Right renal pelvis (tissue), 4 donors: ENCODE measurements at places on chromosomes 12 and 14. TPM values are rescaled to one million over a fixed set of nuclear protein-coding genes. Genes with fewer than 3 reads are reported as not detected.

- no peak for DNase-seq
These were observed 170.9 kb downstream of the MSRB3 start for GRCh38 chr12:65449400-65449799.

DNA sequence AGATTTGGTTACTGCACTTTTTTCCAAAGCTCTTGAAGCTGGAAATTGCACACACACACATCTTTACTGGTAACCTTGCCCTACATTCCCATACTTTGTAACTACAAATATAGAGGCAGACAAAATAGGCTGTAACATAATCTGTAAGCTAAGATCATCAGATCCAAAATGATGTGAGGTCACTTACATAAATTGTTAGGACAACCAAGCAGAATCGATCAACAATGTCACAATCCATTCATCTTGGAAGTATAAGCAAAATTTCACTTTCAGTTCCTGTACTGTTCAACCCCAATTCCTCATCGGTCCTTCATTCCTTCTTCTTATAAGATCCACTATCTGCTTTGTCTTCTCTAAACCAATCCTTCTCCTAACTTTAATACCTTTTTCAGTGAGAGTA lies 72.6 kb downstream of the EPS8 start:
- no peak for DNase-seq

DNA sequence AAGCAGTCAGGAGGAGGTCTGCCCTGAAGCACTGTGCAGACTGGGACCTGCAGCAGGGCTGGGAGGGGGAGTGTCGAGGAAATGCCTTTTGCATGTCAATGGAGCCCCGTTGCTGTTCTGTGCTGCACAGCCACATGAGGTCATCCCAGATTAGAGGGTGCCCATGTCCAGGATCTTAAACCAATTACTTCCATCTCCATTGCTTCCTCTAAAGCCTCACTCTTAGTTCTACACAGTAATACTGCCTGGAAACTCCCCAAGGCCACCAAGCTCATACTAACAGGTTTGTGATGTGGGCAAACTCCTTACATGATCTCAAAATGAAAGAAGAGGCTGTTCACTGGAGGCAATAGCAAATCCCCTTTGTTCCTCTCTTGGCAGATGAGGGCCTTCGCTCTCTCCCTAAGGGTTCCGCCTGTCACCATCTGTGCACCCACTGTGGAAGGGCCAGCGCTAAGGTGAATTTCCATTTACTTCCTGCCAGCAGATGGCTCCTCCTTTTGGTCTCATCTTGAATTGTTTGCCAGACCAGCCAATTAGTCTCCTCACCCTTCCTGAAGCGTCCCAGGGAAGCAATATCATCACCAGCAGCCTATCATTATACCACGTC lies 35.4 kb upstream of the LTA4H start:
- DNase-seq = no peak

DNA sequence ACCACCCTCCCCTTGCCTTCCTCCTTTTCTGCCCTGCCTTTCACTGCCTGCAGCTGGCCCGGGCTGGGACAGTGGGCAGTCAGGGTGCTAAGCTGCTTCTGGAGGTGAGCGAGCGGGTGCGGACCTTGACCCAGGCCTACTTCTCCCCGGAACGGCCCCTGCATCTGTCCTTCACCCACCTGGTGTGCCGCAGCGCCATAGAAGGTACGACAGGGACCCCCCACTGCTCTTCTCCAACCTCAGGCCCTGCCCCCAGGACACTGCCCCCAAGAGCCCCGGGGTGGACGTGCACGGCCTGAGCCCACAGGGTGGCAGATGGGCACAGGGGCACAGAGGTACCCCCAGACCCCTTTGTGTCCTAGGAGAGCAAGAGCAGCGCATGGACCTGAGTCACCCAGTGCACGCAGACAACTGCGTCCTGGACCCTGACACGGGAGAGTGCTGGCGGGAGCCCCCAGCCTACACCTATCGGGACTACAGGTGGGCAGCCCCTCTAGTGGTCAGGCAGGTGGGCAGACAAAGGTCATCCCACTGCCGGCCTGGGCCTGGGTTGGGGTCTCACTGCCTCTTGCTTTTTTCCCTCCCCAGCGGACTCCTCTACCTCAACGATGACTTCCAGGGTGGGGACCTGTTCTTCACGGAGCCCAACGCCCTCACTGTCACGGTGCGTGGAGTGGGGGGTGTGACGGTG lies 3.2 kb upstream of the GNB3 start:
- DNase-seq = no peak

GRCh38 chr14:35482994-35483515 lies 50.9 kb upstream of the INSM2 start:
- DNase-seq = no peak

DNA sequence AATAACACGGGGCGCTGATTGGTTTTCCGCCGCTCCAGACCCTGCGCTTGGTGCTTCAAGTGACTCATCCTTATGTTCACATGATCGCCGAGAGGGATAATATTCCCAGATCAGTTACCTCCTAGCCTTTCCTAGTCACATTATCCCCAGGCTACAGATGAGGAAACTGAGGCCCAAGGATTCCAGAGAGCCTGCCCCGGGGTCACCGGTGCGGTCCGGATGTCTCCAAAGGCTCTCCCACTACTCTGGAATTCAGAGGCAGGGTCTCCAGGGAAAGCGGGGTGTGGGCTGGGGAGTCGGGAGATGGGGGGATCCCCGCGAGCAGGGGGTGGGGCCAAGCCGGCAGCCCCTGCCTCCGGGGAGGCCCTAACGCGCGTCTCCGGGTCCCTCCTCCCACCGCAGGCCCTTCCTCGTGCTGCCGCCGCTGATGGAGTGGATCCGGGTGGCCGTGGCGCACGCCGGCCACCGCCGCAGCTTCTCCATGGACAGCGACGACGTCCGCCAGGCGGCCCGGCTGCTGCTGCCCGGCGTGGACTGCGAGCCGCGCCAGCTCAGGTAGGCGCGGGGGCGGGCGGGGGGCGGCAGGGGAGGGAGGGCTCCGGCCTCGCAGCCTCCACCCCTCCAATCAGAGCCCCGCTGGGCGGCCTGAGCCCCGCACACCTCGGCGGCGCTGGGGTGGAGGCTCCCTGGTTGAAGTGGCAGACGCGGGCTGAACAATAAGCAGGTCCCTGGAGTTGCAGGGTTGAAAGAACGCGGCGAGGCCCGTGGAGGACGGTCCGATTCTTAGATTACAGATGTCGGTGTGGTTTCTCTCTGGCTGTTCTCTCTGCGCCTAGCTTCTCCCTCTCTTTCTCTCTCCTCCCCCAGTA lies 104.6 kb upstream of the PWP1 start:
- no peak for DNase-seq

DNA sequence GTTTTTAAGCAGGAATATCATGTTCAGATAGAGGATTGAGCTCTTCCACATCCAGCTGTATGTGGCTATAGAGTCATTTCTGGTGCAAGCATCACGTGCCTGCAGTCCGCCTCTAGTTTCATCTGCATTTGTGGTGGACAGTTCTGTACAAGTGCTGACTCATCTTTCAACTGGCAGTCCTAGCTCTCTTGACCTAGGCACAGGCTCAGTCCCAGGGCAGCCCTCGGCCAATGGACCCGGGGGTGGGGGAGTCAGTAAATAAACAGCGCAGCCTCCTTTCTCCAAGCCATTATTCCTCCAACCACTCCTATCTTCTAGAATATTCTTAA lies 41.8 kb upstream of the FRMD6 start:
- no peak for DNase-seq

- no peak for DNase-seq
These were observed 123.0 kb downstream of the PLXNC1 start for GRCh38 chr12:94271351-94271750.

DNA sequence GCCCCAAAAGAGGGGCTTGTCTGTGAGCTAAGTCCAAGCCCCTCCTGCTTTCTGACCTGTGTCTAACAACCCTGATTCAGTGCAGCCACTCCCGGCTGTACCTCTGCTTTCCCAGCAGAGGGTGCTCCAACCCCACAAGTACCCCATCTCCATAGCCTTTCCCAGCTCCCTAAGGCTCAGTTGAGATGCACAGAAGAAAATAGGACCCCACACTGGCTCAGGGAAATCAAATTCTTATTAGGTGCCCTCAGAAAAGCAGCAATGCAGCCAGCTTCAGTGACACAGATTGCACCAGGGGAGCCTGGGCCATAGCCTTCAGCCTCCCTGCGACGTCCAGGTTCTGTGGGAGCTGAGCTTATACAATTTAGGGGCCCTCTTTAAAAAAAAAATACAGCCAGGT lies 49.9 kb downstream of the LRRC74A start:
- DNase-seq = peak; percentile 55

DNA sequence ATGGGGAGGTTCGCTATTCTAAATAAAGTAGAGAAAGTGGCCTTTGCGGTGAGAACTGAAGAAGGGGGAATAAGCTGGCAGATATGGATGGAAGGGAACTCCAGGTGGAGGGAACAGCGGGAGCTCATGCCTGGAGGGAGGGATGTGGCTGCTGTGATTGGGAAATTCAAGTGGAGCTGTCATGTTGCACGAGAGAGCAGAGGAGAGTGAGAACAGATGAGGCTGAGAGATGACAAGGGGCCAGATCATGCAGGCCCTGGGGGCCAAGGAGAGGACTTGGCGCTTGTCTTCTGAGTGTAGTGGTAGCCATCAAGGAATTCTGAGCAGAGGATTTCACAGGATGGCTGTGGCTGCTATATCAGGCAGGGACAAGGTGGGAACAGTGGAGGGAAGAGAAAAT lies 35.0 kb downstream of the TGFB3 start:
- DNase-seq = no peak

DNA sequence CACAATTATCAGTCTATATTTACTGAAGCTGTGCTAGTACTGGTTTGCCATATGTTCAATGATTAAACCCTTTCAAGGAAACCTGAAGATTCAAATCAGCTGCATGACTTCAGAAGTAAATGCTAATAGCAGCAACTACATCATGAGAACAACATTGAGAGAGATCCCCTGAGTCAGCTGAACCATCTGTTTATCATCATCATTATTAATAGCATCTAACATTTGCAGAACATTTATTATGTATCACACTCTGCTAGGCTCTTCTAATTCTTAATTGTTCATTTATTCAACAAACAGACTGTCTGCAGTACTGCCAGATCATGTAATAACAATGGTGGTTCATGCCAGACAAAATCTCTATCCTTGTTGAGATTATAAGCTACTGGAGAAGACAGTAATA lies 157.4 kb downstream of the KLHL28 start:
- no peak for DNase-seq

- no peak for DNase-seq
These were observed 6.6 kb downstream of the PHB2 start for GRCh38 chr12:6963791-6964413.

DNA sequence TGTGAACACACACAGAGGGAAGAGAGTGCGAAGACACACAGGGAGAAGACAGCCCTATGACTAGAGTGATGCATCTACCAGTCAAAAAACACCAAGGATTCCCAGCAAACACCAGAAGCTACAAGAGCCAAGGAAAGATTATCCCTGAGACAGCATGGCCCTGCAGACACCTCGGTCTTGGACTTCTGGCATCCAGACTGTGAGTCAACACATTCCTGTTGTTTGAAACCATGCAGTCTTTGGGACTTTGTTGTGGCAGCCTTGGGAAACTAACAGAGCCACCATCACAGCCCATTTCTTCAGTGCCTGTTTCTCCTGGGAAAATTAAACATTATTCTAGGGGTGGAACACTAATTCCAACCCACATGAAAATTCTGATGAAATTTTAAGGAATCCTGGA lies 220.6 kb downstream of the GXYLT1 start:
- no peak for DNase-seq

DNA sequence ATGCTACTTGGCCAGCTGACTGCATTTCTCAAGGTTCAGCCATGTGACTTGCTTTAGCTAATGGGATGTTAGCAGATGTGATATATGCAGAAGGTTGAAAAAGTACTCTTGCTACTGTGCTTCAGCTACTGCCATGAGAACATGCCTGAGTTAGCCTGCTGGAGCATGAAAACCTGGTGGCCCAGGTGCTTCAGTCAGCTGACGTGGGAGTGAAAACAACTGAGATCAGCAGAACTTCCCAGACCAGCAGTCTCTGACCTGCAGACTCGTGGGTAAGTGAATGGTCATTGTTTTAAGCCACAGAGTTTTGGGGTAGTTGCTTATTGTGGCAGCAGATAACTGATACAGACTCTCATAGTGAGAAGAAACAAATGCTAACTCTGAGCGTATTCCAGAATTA lies 118.6 kb upstream of the GRIN2B start:
- DNase-seq = no peak

DNA sequence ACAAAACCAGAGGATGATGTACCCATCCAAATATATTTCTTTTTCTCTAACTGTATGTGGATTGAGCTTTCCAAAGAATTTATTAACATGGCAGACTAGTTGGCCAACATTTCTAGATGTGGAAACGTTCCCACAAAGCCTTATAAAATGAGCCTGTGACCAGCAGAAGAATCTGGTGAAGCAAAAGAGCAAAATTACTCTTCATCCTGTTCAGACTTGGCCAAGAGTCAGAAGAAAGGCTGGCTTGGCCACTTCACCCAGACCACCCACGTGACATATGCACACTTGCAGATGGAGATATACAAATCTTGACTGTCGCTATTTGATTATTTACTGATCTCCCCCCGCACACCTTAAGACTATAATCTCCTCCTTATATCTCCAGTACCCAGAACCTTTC lies 96.7 kb downstream of the NUAK1 start:
- DNase-seq = no peak

KLRG1 gene
- polyA plus RNA-seq = 3.3 TPM

ADAMTS20 gene
- 0.79 TPM for polyA plus RNA-seq

KRT72 gene
- polyA plus RNA-seq = not detected

SYCP3 gene
- 2.0 TPM for polyA plus RNA-seq
